ENCODE measurements at places on chromosomes 4 and X.

GRCh38 chr4:122341886-122342285 lies 36.9 kb upstream of the ADAD1 start:
- DNase-seq: no peak

DNA sequence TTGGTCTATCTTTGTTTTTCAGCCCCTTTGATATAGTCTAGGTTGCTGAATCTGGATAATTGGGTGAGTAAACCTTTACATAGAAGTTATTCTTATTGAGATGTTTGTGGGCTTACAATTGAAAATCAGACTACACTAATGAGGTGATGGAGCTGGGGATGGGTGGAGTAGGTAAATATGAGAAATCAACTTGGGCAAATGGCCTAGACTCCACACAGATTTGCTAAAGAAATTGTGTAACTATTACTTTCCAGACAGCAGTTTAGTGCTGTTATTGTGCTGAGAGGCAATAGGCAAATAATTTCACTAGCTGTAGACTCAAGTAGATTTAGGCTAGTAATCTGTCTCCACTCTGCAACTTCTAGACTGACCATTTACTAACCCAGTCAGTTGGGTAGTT lies 8.2 kb downstream of the DIAPH2 start:
- no peak for DNase-seq

DNA sequence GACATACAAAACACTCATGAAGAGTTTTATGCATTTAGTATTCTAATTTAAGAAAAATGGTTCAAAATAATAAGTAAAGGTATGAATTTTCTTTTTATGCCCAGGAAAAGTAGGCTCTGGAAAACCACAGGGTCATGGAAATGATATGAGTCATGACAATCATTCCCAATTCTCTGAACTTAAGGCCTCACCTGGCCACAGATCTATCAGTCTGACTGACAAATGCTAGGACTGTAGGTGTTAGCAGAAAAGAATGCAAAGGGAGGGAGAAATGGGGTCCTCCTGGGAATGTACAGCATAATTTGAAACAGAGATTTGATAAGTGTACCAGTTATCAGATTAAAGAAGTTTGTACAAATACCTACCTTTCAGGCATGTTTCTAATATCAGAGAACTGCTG lies 270.5 kb upstream of the ARSJ start:
- DNase-seq: no peak

GRCh38 chr4:37101686-37102085 lies 142.9 kb upstream of the NWD2 start:
- DNase-seq: no peak

GRCh38 chrX:2320580-2321327 lies 180.0 kb downstream of the DHRSX start:
- no peak for DNase-seq

DNA sequence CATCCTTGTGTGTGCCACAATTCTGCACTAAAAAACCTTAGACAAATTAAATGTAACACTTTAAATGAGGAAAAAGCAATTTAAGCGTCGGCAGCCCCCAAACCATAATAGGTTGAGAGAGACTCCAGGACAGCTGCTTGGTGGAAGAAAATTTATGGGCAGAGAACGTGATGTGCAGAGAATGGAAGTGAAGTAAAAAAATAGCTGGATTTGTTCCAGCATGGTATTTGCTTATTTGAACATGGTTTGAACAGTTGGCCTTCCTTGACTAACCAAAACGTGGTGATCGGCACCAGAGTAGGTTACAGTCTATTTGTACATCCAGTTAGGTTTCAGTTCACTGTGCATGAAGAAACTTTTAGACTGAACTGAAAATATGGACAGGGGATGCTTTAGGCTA lies 343.0 kb upstream of the CPEB2 start:
- no peak for DNase-seq

GRCh38 chr4:75255261-75255660 lies 258.9 kb downstream of the RCHY1 start:
- no peak for DNase-seq
